ENCODE measurements at places on chromosomes 13 and 19.

- peak; percentile 48 for DNase-seq
Measured at GRCh38 chr19:13825489-13826441, 30.5 kb downstream of the ZSWIM4 start.

- DNase-seq = no peak
Measured at GRCh38 chr13:81017513-81018152, 676.7 kb upstream of the SPRY2 start.

DNA sequence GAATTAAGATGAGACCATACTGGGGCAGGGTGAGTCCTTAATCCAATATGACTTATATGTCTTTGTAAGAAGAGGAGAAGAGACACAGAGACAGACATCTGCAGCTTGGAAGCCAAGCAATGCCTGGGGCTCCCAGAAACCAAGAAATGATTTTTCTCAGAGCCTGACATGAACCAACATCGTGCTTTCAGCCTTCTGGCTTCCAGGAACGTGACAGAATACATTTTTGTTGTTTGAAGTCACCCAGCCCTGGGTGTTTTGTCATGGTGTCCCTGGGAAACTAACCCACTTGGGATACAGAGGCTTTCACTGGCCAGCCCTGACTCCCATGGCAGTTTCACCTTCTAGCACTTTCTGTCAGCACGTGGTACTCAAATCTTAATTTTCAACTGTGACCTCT is 95.3 kb upstream of the SLC10A2 start:
- no peak for DNase-seq

GRCh38 chr13:94416454-94417080 is 62.9 kb downstream of the DCT start:
- DNase-seq = peak; percentile 37

GRCh38 chr13:98489446-98490194 is 87.3 kb downstream of the STK24 start:
- DNase-seq = no peak

GRCh38 chr13:29754473-29754806 is 96.0 kb downstream of the UBL3 start:
- DNase-seq = no peak

DNA sequence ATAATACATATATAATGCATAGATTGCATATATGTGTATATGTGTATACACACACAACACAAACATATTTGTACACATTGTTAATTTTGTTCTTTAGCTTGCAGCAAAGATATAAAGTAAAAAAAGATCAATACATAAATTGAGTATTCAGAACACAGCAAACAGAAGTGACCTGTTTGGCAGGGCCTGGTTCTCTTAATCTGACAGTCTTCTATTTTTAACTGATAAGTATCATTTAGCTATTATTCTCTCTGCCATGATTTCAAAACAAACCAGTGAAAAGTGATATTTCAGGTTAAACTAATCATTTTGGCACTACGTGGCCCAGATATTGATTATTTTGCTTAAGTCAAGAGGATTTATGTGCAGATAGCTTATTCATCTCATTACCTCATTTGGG is 309.4 kb downstream of the OXGR1 start:
- DNase-seq = no peak

GRCh38 chr13:67224148-67224846 is 5.8 kb downstream of the PCDH9 start:
- peak; percentile 68 for DNase-seq

DNA sequence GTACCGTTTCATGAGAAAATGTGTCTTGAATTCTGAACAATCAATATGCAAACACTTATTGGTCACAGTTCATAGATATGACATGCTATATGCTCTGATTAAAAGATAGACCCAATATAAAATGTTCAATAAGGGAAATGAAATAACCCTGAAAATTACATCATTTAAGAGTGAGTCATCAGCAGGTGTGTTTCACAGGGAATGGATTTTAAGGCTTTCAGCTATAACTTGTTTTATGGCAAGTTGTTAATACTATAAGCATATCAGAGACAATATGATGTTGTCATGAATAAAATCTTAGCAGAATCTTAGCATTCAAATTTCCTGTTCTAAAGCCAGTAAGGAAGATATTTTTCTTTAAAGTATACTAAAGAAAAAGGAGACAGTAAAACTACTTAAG is 483.4 kb upstream of the PCDH9 start:
- no peak for DNase-seq

- DNase-seq = no peak
Measured at GRCh38 chr13:38566519-38566918, 120.4 kb upstream of the FREM2 start.

- DNase-seq = no peak
Measured at GRCh38 chr19:6358003-6358402, 3.3 kb upstream of the CLPP start.

- DNase-seq = no peak
Measured at GRCh38 chr13:69776937-69777336, 330.7 kb upstream of the ATXN8OS start.

- no peak for DNase-seq
Measured at GRCh38 chr13:99065235-99066015, 87.6 kb upstream of the DOCK9 start.

GRCh38 chr13:110454956-110455355 is 106.6 kb downstream of the RAB20 start:
- no peak for DNase-seq

GRCh38 chr13:37207691-37208451 is 102.4 kb upstream of the CSNK1A1L start:
- DNase-seq = no peak

GRCh38 chr13:95235199-95235756 is 66.0 kb downstream of the ABCC4 start:
- DNase-seq = no peak

DNA sequence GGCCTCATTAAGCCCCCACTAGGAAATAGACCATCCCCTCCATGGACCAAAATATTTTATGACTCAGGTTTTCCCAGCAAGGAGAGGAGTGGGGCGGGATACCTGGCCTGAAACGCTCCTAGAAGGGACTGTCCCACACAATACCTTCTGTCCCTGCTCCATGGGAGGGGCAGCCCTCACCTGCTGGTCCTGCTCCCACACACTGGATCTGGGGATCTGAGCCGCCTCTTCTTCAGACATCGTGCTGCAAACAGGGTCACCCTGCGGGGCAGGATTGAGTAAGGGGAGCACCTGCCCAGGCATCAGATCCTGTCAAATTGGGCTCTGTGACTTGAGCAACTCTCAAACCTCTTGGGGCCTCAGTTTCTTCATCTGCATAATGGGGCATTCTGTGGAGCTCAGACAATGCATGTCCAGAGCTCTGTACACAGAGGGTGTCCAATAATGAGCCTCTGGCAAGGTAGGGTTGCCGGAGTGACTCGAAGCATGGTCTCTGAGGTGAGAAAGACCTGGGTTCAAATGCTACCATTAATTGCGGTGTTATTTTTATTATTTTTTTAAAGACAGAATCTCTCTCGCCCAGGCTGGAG is 1.1 kb downstream of the PLIN5 start:
- no peak for DNase-seq

- DNase-seq = peak; percentile 82
Measured at GRCh38 chr19:42132851-42133528, 744 bp upstream of the POU2F2 start.

GRCh38 chr19:3658004-3658869 is 31.6 kb upstream of the CACTIN start:
- DNase-seq = no peak

GRCh38 chr13:27790523-27790922 is 1.8 kb upstream of the GSX1 start:
- DNase-seq = peak; percentile 42

DNA sequence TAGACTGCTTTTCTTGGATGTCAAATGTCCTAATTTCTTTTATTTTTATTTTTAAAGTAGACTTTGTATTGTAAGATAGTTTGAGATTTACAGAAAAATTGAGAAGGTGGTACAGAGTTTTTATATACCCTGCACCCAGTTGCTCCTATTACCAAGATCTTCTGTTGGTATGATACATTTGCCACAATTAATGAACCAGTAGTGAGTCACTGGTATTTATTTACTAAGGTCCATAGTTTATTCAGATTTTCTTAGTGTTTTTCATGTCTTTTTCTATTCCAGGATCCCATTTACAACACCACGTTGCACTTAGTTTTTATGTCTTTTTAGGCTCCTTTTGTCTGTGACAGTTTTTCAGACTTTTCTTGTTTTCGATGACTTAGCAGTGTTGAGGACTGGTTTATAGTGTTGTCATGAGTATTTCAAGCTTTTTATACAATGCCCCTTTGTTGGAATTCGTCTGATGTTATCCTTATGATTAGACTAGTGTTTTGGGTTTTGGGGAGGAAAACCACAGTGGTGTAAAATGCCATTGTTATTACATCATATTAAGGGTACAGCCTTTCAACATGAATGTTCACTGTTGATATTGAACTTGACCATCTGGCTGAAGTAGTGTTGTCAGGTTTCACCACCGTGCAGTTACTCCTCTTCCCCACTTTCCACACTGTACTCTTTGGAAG is 35.9 kb downstream of the COG3 start:
- no peak for DNase-seq

DNA sequence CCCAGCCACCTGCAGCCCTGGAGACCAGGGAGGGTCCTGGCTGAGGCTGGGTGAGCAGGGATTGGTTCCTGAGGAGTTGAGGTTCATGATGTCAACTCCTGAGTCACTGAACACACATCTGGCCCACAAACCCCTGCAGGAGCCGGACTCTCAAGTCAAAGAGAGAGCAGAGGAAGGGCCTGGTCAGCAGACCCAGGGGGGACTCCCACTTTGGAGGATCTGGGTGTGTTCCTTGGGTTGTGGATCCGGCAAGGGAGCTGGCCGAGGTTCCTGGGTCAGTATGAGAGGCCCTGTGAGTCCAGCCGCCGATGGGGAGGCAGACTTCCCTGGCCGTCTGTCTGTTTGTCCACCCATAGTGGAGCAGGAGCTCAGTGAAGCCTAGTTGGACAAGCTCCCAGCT is 4.0 kb downstream of the SLC7A10 start:
- DNase-seq = no peak

DNA sequence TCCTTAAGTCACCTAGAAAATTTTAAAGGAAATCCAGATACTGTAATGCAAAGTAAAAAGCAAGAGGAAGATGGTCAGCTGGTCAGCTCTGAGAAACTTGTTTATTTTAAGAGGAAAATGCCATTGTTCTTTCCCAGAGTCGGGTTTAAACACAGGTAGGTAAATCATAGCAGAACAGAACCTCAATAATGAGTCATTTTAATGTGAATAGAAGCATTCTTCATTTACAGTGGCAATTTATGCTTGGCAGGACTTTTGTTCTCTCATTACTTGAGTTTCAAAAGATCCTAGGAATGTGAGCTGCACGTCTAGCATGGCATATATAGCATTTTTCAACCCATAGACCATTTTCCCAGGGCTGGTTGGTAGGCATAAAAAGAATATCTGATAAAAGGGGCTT is 132.3 kb downstream of the LIG4 start:
- no peak for DNase-seq

DNA sequence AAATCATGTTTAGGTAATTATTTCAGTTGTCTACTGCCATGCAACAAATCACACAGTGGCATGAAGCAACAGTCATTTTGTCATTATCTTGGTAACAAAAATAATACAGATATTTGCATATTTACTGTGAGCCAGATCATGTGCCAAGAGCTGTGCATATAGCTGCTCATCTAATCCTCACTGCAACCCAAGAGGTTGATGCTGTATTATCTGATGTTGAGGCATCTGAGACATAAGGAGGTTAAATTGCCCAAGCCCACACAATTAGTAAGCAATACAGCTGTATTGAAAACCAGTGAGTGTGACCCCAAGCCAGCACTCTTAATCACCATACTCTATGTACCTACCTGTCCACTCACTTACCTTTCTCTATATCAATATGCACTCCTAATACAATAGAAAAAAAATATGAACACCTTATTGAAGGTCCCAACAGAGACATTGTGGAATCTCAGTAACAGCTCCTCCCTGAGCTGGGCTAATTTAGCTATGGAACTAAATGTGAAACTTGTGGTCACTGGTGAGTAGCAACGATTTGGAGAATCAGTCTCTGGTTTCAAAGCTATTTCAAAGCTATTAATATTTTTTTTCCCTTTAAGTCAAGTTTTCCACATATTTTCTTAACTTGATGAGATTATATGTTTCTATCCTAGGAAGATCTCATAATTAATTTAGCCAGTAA is 185.2 kb downstream of the KLF12 start:
- no peak for DNase-seq

DNA sequence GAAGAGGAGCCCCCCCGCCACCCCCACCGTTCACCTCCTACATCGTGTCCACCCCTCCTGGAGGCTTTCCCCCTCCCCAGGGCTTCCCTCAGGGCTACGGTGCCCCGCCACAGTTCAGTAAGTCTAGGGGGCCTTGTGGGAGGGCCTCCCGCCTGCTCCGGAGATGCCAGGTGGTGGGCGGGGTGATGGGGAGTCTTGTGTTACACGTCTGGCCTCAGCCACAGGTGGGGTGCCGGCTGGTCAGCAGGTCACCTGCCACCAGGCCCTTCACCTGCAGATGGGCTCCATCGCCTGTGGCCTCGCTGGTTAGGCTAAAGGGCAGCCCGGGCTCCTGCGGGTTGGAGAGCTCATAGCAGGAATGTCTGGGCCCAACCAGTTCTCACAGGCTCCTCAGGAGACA is 8.0 kb upstream of the RPS15 start:
- no peak for DNase-seq

DNA sequence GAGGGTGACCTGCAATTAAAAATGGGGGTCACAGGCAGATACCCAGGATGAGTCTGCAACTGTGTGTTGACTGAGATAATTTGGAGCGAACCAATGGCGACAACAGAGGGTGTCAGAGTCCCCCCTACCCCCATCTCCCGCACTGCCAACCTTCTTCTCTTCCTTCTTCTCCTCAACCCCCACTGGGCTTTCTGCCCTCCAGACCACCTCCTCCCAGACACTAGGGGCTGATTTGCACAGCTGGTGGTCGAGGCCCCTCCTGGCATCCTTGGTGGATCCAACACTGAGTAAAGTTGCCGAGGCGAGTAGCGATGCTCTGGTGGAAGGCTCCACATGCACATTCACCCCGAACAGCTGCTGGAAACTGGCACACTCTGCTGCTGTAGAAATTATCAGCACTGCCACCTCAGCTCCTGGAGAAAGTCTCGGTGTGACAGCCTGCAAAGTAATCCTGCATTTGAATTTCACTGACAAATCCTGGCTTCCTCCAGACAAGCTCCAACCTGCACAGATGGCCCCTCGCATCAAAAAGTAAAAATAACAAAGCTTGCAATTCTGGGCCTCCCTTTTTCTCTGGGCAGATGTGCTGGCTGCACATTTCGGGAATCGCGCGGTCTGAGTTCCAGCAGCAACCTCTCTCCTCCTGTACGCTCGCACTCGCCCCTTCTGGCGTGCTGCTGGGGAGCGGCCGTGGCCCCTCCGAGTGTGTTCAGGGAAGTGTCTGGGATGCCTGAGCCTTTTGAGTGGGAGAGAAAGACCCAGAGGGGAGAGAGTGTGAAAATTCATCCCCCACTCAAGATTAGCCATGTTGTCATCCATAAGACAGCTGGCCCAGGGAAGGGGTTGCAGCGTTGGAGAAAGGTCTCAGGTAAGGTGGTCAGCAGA is 28.5 kb downstream of the CCNE1 start:
- no peak for DNase-seq

- DNase-seq = no peak
Measured at GRCh38 chr13:60369242-60369641, 27.8 kb upstream of the TDRD3 start.

GRCh38 chr13:102825921-102826706 is 19.7 kb upstream of the ERCC5 start:
- no peak for DNase-seq
